AG10803 (cell line): ENCODE measurements at places on chromosomes 6 and 20.
A peak's percentile ranks its signal among the peaks of the same experiment; 100 is the strongest.

GRCh38 chr20:1982686-1983085, 11.2 kb downstream of the PDYN start:
- DNase-seq: no peak

DNA sequence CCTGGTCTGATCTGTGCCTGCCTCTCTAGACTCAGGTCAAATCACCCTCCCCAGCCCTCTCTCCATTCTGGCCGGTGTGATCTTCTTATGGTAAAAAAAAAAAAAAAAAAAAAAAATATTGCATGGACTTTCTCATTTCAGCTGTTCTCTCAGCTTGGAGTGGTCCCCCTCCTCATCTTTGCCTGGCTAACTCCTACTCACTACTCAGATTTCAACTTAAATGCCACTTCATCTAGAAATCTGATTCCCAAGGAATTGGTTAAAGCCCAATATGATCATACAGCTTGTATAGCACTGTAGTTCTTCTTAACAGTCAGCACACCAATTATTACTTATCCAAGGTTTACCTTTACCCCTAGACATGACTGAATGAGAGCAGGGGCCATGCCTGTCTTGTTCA, 105.9 kb upstream of the CARMIL1 start:
- DNase-seq: no peak

DNA sequence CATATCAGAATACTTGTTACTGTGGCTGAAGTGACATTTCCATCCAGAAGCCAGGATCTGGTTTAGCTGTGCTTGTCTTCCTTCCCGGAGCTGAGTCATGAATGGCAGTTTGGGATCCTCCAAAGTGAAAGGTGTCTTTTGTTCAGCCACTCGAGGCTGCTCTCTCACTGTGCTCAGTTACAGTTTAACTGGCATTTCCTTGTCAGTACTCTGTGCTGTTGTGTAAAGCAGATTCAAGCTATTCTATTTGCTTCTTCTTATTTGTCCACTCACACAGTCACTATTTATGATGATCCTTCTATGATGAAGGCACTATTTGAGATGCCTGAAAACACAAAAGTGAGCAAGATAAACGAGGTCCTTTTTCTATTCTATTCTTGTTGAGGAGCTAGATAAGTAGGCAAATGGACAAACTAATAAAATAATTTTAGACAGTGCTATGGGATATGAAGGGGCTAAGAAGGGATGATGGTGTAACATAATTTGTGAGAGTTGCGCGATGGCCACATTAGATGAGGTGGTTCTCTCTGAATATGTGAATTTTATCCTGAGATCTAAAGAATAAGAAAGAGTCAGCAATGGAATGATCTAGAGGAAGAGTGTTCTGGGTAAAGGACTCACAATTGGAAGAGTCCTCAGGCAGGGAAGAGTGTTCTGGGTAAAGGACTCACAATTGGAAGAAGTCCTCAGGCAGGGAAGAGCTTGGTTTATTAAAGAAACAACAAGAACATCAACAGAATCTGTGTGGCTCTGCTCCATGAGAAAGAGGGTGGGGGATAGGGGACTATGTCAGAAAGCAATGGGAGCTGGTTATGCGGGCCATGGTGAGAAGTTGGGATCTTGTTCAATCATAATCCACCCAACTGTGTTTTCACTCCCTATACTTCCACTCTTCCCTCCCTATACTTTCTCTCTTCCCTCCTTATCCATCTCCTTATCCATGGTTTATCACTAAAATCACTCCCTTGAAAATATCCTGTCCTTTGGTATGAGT, 40.1 kb downstream of the CYP24A1 start:
- peak; percentile 56 for DNase-seq

- peak; percentile 46 for DNase-seq
Observed at GRCh38 chr6:57207141-57207540, 15.0 kb downstream of the RAB23 start.

DNA sequence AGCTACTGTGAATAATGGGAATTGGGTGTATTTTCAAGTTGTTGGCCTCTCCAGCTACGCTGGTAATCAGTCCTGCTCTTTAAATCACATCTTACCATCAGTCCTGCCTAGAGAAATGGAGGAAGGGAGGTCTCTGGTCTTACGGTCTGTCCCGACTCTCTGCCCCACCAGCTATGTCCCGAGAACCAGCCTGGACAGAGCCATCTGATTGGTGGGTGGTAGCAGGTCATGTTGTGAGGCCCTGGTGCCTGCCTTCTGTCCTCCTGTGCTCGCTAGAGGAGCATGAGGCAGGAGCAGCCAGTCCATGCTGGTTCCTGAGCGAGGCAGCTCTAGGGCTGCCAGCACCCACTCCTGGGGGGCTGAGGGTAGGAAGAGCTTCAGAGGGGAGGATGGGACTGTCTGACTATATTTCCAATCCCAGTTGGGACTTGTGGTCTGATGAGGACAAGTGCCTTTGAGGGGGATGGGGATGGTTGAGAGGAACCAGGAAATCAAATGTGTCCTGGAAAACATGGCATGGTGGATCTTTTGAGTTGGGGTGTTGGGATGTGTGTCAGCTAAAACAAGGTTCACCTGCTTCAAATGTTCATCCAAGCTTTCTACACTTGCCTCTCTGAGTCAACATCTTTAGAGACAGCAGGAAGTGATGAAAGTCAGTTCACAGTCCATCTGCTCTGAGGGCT, 33.0 kb downstream of the SYNJ2 start:
- peak; percentile 35 for DNase-seq

GRCh38 chr20:54995011-54995410, 519.6 kb downstream of the DOK5 start:
- DNase-seq: no peak

- no peak for DNase-seq
Observed at GRCh38 chr6:168385858-168386735, 54.9 kb upstream of the SMOC2 start.

DNA sequence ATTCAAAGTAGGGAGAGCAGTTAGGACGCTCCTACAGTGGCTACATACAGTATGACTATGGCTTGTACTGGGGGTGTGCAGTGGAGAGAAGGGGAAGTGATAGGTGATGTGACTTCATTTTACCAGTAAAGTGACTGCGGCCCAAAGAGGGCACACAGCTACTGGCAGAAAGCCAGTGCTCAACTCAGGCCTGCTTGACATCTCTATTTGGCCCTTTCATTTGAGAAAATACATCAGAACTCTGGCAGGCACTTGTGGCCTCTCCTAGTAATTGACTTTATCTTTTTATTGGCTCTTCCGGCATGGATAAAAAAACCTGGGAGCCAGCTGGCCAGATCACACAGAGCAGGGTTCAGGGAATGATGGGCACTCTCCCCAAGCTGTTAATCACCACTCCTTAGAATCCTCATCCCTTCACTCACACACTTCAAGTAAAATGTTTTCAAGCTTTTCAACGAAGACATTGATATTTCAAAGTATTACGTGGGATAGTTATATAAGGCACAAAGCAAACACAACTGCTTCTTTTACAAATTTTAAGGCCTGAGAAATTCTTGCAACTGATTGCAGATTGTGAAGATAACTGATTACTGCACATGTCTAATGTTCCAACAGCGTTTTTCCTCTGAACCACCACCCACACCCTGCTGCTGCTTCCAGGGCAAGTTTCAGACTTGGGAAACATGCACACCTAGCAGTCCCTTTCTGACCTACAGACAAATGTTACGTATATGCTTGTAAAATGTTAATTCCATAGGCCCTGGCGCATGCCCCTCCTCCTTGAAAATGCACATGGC, 73.5 kb downstream of the TNFRSF21 start:
- DNase-seq: no peak

- no peak for DNase-seq
Observed at GRCh38 chr20:9052136-9052535, 16.8 kb upstream of the PLCB4 start.

- DNase-seq: peak; percentile 52
Observed at GRCh38 chr6:16238057-16238962, at the start of gene GMPR. Gene GMPR (plus strand): TSS chr6:16238587. CDS start chr6:16238694, 107 bp downstream.

GRCh38 chr6:3226481-3227362, 731 bp downstream of the TUBB2B start:
- DNase-seq: no peak

DNA sequence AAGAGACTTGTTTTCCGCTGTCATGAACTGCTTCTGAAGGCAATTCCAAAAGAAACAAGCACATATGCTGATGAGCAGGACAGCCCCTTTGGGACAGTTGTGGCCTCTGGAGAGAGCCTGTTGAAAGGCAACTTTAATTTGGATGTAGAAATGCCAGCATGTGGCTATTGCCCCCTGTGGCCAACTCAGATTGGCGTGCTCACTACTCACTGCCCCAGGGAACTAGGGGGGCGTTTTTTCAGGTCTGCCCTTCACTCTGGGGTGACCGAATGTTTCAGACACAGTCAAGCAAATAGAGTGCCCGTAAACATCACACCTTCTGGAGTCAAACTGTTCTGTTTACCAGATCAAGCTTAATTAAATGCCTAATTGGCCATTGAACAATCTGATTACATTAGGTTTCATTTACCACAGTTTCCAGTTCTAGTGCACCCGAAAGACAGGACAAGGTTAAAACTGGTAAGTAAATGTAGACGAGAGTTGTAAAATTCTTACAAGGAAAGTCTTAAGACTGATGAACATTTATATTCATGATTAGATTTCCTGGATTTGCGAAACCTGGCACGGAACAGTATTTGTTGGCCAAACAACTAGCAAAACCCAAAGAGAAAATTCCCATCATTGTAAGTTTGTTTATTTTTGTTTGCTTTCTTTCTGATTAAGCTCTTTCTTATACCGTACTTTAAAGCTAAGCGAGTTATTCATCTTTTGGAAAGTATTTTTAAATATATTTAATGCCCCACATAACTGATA, 75.9 kb upstream of the SYNJ2 start:
- no peak for DNase-seq
